ENCODE measurements at places on chromosomes 4 and X.

DNA sequence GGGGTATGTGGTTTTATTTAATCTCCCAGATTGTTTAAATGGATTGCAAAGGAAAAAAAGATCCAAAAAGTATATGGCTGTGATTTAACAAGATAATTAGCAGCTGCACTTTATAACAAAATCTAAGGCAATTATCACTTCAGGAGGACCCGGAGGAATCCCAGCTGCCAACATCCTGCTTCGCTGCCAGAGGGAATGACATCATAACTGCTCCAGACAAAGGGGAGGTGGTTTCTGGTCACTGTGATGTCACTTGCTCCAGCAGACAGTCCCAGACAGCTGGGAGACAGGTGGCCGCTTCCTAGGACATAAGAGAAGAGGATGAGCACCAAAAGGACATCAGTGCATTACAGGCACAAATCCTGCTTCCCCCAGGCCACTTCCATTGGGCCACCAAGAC, 371.0 kb downstream of the BCOR start:
- no peak for DNase-seq

GRCh38 chr4:150145946-150146340, 67.7 kb downstream of the DCLK2 start:
- no peak for DNase-seq

- no peak for DNase-seq
These were observed 2.0 kb downstream of the TIGD4 start for GRCh38 chr4:152777488-152777887.

GRCh38 chr4:150583287-150584110, 1.5 kb downstream of the MAB21L2 start:
- no peak for DNase-seq

DNA sequence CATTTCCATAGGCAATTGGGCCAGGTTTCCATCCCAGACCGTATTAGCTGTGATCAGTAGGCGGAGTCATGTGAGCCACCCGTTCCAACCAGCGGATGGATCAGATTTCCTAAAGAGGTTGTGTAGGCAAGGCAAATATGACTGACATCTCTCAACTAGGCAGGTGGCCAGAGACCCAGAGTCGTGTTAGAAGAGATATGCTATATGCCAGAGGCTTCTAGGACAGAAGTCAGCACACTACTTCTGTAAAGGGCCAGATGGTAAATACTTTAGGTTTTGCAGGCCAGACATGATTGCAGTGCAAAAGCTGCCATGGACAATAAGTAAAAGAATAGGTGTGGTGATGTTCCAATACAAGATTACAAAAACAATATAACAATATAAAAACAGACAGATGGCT, 788.4 kb downstream of the RPA4 start:
- DNase-seq, result no peak

- DNase-seq, result no peak
These were observed 81.7 kb downstream of the SHISA3 start for GRCh38 chr4:42478946-42479345.

- no peak for DNase-seq
These were observed 59.4 kb upstream of the SORCS2 start for GRCh38 chr4:7132730-7133582.

- no peak for DNase-seq
These were observed 23.0 kb upstream of the RADX start for GRCh38 chrX:106588801-106589200.

DNA sequence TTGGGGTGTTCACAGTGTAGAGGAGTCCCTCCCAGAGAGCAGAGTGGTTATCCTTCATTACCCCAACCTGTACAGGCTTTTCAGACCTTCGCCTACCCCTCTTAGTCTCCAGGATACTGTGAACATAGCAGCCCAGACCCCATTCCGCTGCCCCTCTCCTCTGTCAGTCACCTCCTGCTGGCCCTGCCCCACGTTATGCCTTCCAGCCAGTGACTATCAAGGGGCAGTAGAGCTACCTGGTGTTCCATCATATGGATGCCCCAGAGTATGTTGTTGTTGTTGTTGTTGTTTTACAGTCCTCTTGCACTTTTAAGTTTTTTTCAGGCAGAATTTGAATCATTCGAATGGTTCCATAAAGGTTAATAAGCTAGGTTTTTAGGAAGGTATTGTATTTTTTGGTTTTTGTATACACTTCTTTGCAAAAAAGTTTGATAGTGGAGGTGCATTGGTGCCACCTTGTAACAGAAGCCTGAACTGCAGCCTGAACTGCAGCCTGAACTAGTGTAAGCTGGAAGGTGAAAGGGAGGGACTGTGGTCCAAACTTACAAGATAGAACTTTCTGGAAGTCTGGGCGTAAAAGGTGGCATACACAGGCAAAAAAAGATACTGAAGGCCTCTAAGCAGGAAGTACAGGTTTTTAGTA, 101.4 kb upstream of the RAB40AL start:
- no peak for DNase-seq

DNA sequence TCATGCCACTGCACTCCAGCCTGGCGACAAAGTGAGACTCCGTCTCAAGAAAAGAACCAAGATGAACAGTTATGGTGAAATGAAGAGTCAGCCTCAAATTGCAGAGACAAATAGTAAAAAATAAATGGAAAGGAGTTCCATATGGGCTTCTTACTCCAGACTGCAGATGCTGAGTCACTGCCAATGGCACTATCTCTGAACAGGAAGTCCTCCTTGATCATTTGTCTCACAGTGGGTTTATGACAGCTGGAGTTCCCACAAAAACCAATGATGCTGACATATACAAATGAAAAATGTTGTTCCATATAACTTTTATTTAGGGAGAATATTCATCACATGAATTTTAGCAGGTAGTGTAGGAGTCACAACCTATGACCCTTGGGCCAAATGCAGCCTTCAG, 631.6 kb downstream of the PCDH18 start:
- no peak for DNase-seq

- DNase-seq, result no peak
These were observed 138.7 kb downstream of the ELOVL6 start for GRCh38 chr4:110059556-110060191.

DNA sequence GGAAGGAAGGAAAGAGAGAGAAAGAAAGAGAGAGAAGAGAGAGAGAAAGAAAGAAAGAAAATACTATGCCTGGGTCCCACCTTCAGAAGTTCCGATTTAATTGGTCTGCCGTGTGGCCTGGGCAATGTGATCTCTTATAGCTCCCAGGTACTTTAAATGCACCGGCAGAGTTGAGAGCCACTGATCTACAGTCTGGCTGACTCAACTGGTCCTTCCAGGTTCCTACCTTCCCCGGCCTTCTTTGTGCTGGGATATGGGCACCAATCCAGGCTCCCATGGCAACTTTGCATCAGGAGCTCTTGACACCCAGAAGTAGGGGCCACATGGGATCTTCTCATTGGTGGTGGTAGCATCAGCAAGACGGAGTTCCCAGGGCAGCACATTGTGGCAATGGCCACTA, 186.5 kb upstream of the ATP6AP2 start:
- DNase-seq, result no peak

DNA sequence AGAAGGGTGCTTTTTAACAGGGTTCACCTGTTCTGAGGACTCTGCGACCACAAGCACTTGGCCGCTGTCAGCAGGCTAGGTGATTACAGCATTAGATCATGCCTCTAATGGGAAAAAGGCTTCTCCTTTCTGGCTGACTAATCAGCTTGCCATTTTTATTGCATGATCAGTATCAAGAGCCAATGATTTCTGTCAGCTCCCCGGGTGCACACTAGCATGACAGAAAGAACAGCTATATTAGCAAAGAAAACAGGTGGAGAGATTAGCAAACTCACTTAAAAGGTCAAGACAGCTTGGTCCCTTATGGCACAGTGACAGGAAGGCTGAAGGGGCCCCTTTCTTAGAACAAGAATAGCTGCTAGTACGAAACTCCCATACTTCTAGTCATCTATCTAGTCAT, 170.0 kb downstream of the SMIM20 start:
- DNase-seq, result no peak

- no peak for DNase-seq
These were observed 34.9 kb upstream of the CCNI start for GRCh38 chr4:77110730-77111129.

DNA sequence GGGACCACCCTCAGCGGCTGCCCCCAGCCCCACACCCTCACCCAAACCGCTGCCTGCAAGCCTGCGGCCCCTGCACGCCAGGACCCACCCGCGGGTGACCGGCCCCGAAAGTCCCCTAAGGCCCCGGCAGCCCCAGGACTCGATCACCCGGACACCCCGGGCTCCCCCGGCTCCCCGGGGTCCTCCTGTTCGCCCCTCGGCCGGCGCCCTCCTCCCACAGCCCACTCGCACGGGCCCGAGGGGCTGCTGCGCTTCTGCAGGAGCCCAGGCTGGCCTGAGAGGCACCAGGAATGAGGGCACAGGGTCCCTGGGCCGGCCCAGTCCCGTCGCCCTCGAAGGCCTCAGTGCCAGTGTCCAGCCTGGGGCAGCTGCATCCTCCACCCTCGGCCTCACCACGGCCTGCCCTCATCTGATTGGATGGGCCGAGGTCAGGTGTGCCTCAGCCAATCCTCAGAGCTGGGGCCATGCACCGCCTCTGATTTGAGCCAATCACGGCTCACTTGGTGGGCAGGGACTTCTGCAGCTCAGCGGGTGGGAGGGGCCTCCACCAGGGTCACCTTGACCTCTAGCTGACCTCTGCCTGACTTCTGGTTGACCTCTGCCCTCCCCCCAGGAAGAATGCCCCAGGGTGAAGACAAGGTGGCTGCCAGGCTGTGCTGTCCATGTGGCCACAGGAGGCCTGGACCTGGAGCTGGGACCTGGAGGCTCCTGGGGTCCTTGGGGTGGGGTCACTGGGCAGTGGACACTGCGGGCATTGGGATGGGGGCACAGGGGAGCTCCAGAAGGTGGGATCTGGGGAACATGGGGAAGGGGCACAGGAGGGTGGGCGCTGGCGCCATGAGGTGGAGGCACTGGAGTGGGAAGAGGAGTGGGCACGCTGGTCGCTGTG, 97.6 kb upstream of the NKX1-1 start:
- DNase-seq, result peak; percentile 9

GRCh38 chrX:111375747-111376146, 36.2 kb downstream of the DCX start:
- DNase-seq, result no peak

Measured in CD4-positive, alpha-beta T cell (primary cell).